ENCODE measurements at places on chromosomes 11 and 22.

GRCh38 chr11:109704432-109704831 lies 282.4 kb downstream of the C11orf87 start:
- no peak for DNase-seq

DNA sequence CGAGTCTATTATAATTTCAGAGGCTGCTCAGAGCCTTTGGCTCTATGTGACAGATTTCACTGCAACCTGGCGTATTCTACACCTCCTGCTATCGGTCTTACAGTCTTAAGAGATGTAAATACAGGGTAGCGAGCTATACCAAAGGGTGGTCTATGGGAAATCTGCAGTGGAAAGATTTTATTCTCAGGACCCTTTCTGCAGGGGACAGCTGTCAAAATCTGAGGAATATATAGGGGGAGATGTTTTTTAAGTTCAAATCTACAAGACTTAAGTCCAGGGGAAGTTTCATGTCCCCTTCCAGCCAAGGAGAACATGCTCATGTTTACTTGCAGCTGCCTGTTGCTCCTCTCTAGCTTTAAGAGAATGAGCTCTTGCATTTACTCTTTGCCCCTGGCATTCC lies 62.7 kb downstream of the MICAL2 start:
- no peak for DNase-seq

- DNase-seq: no peak
These were observed 88.4 kb downstream of the UBASH3B start for GRCh38 chr11:122743949-122744348.

DNA sequence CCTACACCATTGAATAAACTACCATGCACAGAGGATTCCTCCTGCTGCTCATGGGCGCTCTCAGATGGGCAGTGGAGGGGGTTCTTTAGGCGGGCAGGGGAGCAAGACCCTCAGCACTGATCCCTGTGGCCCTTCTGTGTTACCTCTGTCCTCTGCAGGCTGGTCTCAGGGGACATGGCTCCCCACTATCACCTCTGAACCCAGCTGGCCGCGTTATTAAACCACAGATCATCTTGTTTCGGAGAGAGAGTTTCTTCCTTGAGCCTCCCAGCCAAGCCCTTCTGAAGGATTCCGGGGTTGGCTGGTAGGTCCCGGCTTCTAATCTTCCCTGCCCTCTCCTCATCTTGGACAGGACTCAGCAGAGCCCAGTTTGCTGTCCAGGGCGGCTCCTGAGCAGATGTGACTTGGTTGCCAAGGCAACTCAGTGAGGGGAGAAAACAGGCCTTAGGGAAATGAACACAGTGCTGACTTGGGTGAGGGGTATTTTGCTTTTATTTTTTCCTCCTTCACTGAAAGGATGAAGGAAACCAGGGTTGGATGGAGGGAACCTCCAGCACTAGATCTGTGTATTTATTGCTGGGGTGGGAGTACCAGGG lies 13.3 kb downstream of the APOL3 start:
- no peak for DNase-seq

- no peak for DNase-seq
These were observed 15.0 kb downstream of the STARD10 start for GRCh38 chr11:72778535-72779494.

- DNase-seq: no peak
These were observed 11.5 kb downstream of the TRIM22 start for GRCh38 chr11:5701055-5701577.

DNA sequence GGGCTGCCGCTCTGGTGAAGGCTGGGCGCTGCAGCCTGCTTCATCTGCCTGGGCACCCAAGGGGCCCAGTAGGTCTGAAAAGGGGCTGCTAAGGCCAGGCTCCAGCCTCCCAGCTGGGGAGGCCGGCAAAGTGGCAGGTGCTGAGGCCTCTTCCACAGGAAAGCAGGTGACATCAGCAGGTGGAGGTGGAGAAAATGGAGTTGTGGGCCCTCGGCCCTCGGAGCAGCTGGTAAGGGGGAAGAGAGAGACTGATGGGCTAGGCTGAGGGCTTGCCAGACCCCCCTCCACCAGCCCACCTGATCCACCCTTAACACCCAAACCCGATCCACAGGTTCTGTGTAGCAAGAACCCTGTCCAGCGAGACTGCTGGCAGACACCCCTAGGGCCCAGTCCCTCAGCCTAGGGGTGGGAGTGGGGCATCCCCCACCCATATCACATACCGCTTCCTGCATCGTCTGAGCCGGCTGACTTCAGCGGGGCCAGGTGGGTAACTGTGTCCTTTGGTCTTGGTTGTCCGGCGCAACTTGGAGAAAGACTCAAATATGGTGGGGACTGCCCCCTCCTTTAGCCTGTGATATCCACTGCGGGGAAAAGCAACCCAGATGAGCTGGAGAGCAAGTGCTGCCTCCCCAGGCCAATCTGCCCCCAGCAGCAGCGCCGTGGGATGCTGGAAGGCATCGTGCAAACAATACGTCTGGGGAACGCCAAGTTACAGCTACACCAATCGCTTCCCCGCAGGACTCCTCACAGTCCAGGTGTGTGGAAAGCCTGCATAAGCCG lies 1.5 kb downstream of the THAP7 start:
- DNase-seq: no peak

DNA sequence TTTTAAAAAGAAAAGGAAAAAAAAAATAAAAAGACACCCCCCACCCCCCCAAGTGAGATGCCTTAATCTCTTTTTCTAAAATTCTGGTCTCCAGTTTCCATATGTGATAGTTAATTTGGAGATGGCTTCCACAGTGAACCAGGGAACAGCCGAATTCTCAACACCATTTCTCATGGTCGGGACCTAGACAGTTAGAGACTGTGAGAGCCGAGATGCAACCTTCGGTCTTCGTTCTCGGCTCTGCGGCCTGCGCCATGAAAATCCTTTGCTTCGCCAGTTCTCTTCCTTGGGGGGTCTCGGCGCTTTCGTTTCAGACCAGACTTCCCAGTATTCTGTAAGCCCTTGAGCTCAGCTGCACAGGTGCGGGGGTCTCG lies 723 bp downstream of the CACNG2 start:
- no peak for DNase-seq

DNA sequence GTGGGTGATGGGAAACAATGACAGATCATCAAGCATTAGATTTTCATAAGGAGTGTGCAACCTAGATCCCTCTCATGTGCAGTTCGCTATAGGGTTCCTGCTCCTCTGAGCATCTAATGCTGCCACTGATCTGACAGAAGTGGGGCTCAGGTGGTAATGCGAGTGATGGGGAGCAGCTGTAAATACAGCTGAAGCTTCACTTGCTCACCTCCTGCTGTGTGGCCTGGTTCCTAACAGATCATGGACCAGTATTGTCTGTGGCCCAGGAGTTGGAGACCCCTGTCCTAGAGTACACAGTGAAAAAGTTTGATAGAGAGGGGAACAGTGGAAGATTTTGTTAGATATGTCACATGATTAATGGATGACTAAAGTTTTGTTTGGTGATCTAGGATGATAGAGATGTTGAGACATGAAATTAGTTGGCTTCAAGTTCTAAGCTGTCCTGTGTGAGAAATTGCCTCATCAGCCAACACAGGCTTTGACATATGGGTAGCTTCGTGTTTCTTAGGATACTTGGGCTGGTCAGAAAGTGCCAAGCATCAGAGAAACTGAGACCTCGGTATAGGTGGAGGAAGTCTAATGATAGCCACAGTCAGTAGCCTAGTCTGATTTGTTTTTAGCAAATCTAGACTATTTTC lies 47.4 kb downstream of the ARHGEF12 start:
- DNase-seq: no peak

GRCh38 chr22:22728382-22728781 lies 84.0 kb downstream of the GGTLC2 start:
- DNase-seq: no peak
